CD8-positive, alpha-beta memory T cell (primary cell): ENCODE measurements at places on chromosomes 5 and 9. TPM values are rescaled to one million over a fixed set of nuclear protein-coding genes. Genes with fewer than 3 reads are reported as not detected.
A peak's percentile ranks its signal among the peaks of the same experiment; 100 is the strongest.

DNA sequence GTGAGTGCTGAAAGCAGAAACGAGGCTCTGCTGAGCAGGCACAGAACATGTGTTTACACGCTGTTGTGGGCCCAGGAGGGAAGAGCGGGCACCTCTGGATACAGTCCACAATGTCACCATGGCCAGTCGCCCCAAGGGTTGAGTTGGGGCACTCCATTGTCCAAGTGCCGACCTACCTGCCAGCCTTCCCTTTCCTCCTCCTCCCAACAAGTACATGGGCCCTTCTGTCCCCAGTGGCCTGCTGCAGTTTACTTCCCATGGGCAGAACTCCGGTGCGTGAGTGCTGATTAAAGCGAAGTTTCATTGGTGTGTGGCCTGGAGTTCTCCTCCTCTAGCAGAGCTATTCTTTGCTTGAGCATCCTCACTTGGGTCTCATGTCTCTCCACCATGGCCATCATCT lies 50.4 kb downstream of the DCP2 start:
- DNase-seq, result no peak

GRCh38 chr9:116984111-116984510 lies 297.0 kb downstream of the TRIM32 start:
- DNase-seq, result no peak

FAM81B gene
- polyA plus RNA-seq, result not detected

DNA sequence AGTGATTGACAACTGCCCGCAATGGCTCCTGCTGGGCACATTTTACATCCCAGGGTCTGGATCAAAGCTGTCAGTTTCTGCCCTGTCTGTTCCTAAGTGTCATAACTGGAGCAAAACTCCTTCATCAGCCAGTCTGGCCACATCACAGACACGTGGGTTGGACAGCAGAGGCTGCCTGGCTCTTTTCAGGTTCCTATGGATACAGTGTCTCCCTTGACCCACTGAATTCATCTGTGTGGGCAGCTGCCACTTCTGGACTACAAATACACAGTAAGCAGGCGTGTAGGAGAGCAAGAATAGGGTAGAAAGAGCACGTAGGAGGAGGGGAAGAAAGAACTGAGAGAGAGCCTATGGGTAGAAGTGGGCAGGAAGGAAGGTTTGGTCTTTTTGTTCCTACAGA lies 238.0 kb downstream of the ENC1 start:
- no peak for DNase-seq

- DNase-seq, result no peak
Measured at GRCh38 chr5:45694255-45694814, 1.8 kb downstream of the HCN1 start.

DNA sequence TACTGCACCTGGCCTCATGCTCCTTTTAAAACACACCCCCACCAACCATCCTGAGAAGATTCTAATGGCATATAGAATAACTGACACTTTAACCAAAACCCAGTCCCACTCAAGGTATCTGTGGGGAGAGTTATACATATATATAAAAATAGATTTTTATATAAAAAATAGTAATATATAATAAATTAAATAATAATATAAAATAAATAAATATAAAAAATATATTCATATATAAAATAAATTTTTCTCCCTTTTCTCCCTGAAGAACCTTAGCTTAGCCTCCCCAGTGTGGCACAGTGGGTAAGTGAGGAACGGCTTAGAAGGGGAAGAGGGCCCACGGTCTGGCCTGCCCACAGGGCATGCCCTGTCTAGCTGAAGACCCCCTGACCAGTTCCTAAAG lies 51.1 kb upstream of the SSBP2 start:
- DNase-seq, result no peak

GRCh38 chr5:35794328-35794619 lies 62.4 kb upstream of the IL7R start:
- no peak for DNase-seq

AGXT2 gene
- polyA plus RNA-seq, result not detected

DNA sequence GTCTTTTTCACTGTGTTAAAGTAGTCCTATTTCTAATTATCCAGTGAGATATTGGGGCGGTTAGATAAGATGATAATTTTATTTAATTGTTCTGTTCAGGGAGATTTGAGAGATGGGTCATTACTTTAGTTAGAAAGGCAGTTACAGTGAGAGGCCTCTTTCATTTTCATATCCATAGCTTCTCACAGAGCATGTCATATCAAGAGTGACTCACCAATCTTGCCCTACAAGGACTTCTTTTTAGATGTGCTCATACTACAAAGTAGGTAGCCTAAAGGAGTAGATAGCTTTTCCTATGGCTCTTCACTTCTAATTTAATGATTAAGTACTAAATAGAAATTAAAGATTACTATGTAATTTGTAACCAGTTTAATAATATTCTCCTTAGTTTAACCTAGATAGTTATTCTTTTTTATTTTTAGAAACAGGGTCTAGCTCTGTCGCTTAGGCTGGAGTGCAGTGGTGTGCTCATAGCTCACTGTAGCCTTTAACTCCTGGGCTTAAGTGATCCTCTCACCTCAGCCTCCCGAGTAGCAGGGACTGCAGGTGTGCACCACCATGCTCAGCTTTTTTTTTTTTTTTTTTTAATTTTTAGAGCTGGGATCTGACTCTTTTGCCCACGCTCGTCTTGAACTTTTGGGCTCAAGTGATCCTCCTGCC lies 71.0 kb downstream of the FER start:
- no peak for DNase-seq

SLC1A3 gene
- polyA plus RNA-seq, result not detected

GRCh38 chr5:73417303-73418034 lies 31.1 kb downstream of the FOXD1 start:
- no peak for DNase-seq

IFNA2 gene
- not detected for polyA plus RNA-seq

SLC25A2 gene
- not detected for polyA plus RNA-seq

DNA sequence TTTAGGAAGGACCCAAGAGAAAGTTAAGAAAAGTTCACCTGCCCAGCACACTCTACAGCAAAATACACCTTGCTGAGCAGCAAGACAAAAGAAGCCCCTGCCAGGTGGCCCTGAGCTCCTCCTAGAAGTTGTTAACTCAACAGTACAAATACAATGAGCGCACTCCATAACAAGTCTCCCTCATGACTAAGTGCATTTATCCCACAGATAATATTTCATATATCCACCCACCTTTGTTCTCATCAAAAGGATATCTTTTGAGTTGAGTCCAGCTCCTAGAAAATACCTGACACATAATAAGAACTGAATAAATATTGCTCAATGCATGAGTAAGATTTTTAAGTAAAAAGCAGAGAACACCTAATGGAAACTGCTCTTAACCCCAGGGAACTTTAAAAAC lies 73.3 kb downstream of the ABCA1 start:
- DNase-seq, result no peak

- no peak for DNase-seq
Measured at GRCh38 chr5:180302256-180302655, 10.4 kb upstream of the MAPK9 start.

TOR4A gene
- polyA plus RNA-seq, result 1.8 TPM

PHF24 gene
- polyA plus RNA-seq, result not detected

FLT4 gene
- 12.7 TPM for polyA plus RNA-seq

GRCh38 chr5:178786859-178787499 lies 56.5 kb upstream of the ZNF354A start:
- DNase-seq, result no peak

CCDC180 gene
- 0.38 TPM for polyA plus RNA-seq

- DNase-seq, result no peak
Measured at GRCh38 chr9:97737429-97737828, 40.3 kb upstream of the XPA start.

- DNase-seq, result no peak
Measured at GRCh38 chr9:269081-269711, 54.5 kb downstream of the DOCK8 start.

- no peak for DNase-seq
Measured at GRCh38 chr5:158807-159447, 32.4 kb upstream of the LRRC14B start.

- no peak for DNase-seq
Measured at GRCh38 chr9:2824564-2824963, 19.3 kb downstream of the PUM3 start.

DNA sequence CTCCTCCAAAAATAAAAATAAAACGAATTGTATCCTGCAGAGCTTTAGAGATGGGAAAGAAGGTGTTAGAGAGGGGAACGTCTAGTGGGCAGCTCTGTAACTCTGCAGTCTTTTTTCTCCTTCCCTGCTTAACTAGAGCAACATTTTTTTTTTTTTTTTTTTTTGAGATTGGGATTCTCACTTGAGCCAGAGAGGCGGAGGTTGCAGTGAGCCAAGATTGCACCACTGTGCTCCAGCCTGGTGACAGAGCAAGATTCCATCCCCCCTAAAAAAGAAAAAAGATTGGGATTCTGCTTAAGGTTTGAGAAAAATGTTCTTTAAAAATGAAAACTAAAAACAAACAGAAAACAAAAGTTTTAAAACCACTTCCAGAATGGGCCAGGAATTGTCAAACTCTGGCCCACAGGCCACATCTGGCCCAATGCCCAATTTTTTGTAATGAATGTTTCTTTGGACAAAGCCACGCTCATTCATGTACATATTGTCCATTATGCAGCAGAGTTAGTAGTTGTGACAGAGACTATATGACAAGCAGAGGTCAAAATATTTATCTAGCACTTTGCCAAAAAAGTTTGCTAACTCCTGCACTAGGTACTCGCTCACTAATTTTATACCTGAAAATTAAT lies 98.5 kb downstream of the ZCCHC7 start:
- no peak for DNase-seq

GNA14 gene
- polyA plus RNA-seq, result not detected

DNA sequence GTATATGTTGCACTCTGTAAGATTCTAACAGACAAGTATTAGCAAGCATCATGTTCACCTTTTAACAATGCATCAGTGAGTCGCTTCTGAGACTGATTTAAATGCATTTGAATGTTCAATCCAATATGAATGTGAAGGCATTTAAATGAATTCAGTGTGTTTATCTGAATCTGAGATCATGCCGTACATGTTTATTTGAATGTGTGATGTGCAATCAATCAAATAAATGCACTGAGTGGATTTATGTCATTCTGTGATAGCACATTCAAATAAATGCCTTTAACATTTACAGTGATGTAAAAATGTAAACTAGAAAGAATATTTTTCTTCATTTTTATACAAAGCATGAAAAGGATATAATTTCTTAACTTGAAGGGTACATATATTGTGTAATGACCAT lies 1063.5 kb upstream of the NUDT12 start:
- no peak for DNase-seq

GRCh38 chr5:112862085-112862484 lies 998 bp downstream of the SRP19 start:
- DNase-seq, result no peak

- DNase-seq, result no peak
Measured at GRCh38 chr5:132681983-132682382, 8.2 kb downstream of the IL4 start.

- DNase-seq, result no peak
Measured at GRCh38 chr5:135287551-135287950, 111.5 kb downstream of the MACROH2A1 start.

GRXCR2 gene
- not detected for polyA plus RNA-seq

GRCh38 chr9:110125207-110125751 lies 82.7 kb downstream of the C9orf152 start:
- no peak for DNase-seq

PLAC8L1 gene
- polyA plus RNA-seq, result not detected

TSSK1B gene
- not detected for polyA plus RNA-seq

DNA sequence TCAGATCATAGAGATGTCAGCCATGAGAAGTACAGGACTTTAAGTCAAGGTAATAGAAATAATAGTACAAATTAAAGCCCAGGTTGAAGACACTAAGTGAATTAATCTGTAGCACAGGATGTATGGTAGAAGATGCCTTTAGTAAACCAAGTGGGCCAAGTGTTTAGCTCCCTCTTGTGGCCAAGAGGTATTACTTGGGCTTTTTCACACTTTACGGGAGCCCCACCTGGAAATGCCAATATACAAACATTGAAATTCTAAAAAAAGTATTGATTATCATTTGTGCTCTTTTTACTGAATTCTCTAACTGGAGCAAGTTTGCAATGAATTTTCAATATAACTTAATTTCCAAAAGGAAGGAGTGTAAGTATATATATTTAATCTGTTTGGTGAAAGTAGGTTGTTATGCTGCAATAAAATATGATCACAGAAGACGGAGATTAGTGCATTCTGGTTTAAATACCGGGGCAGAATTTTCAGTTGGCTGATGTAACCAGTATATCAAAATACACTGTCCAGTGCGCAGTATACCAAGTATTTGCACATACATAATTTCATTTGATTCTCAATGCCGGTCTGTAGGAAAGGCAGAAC lies 84.7 kb downstream of the PARP8 start:
- DNase-seq, result peak; percentile 65

CDH9 gene
- not detected for polyA plus RNA-seq

GRCh38 chr9:75775966-75776691 lies 114.3 kb upstream of the PCSK5 start:
- DNase-seq, result no peak
